Neural crest cell (in vitro differentiated cells): ENCODE measurements at places on chromosomes 5 and 9. TPM values are rescaled to one million over a fixed set of nuclear protein-coding genes. Genes with fewer than 3 reads are reported as not detected.

Gene CCIN
- total RNA-seq, result not detected in 2 replicates

GRCh38 chr9:107768224-107768623 lies 278.7 kb upstream of the KLF4 start:
- no peak overlapping the region for H3K4me3 ChIP-seq
- no peak for DNase-seq
- H3K4me1 ChIP-seq, result no peaks in the 10 kb centered on the region
- no peaks in the 10 kb centered on the region for H3K27me3 ChIP-seq
- no peaks in the 10 kb centered on the region for H3K36me3 ChIP-seq

Gene KLF4
- not detected in 2 replicates for total RNA-seq

DNA sequence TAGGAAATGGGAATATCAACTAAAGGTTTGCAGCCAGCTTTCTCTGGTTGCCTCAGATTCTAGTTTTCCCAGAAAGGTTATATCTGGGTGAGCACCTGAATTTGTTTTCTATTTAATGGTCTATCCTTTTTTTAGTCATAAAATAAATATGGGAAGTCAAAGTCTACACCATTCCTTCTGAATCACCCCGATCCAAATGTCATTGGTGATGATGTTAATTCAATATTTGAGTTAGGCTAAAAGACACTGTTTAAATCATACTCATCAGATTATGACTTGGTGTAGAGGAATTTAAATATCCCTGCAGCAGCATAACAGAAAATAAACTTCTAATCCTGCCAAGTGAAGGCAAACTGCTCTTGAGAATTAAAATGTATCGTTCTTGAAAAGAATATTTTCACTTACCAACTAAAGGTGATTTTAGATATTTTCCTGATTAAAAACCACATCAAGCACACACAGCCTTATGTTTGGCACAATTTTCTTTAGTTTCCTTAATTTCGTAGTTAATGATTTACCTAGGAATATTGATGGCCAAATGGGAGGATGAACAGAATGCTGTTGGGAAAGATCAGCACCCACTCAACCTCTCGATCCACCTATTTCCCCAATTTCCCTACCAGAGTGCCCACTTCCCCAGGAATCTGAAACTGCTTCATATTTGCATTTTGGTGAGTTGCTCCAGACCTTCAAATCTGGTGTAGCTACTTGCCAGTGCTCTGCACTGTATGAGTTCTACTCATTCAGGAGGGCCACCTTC lies 103.1 kb upstream of the TSLP start:
- no peaks in the 10 kb centered on the region for H3K36me3 ChIP-seq
- H3K4me1 ChIP-seq, result no peaks in the 10 kb centered on the region
- no peak overlapping the region for H3K4me3 ChIP-seq
- H3K27ac ChIP-seq, result no peak overlapping the region

GRCh38 chr5:123700624-123701287 lies 188.8 kb downstream of the CSNK1G3 start:
- H3K27ac ChIP-seq, result no peak overlapping the region
- H3K27me3 ChIP-seq, result no peaks in the 10 kb centered on the region
- DNase-seq, result no peak
- no peak overlapping the region for H3K4me3 ChIP-seq

DNA sequence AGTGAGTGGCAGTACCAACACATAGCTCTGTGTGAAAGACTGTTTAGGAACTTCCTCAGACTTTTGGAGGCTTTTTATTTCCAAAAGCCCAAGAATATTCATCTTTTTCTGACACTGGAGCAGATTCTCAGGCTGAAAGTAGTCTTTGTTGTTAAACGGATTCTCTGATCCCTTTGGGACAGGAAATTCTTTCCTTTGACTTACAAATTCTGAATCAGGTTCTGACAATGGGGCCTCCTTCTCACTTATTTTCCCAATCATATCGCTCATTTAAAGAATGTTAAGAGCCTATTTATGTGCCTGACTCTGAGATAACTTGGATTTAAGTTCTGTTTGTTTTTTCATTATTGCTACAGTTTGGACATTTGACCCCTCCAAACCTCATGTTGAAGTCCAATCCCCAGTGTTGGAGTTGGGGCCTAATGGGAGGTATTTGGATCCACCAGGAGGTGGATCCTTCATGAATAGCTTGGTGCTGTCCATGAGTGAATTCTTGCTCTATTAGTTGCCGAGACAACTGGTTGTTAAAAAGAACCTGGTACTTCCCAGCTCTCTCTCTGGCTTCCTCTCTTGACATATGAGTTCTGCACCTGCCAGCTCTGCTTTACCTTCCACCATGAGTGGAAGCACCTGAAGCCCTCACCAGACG lies 4.1 kb upstream of the ADGRV1 start:
- H3K27me3 ChIP-seq, result peaks cover 62% of the 10 kb centered on the region
- DNase-seq, result no peak
- H3K36me3 ChIP-seq, result no peaks in the 10 kb centered on the region
- no peak overlapping the region for H3K27ac ChIP-seq

DNA sequence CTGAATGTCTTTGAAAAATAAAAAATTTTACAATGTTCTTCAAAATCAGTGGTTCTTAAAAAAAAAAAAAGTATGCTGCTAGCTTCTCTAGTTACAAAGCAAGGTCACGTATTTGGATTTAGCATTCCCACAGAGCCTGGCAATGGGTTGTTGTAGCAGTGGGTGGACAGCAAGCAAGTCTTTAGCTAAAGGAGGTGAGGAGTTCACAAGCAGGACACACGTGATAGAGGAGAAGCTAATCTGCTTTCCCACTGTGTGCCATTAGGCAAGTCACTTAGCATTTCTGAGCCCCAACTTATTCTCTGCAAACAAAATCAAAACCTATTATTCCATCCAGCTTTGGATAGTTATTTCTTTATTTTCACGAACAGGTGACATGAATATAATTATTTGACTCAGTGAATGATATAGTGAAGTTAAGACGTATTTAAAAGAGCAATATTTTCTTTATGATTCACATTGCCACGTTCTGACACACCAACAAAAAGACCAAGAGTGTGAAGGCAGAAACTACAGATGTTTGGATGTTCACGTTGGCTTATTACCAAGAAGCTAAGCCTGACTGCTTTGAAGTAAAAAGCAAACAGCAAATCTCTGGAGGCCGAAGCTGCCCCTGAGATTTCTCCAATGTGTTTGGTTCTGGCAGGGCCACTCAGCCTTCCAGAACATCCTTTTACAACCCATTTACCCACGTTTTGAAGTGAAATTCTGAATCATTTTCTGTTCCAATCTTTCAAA lies 612.1 kb upstream of the CDH6 start:
- no peak overlapping the region for H3K4me3 ChIP-seq
- no peak overlapping the region for H3K27ac ChIP-seq
- no peaks in the 10 kb centered on the region for H3K36me3 ChIP-seq
- no peak for DNase-seq
- H3K27me3 ChIP-seq, result no peaks in the 10 kb centered on the region

GRCh38 chr5:6202149-6202967 lies 176.0 kb downstream of the MED10 start:
- H3K27me3 ChIP-seq, result no peaks in the 10 kb centered on the region
- DNase-seq, result peak; percentile 14
- H3K27ac ChIP-seq, result peak overlapping the region; percentile 38
- no peak overlapping the region for H3K4me3 ChIP-seq

Gene CCL27
- 0.86 TPM in 1 of 2 replicates, not detected in the other for total RNA-seq

- H3K4me1 ChIP-seq, result no peaks in the 10 kb centered on the region
- H3K36me3 ChIP-seq, result no peaks in the 10 kb centered on the region
- no peaks in the 10 kb centered on the region for H3K27me3 ChIP-seq
Measured at GRCh38 chr5:167378894-167379723, 912.3 kb upstream of the WWC1 start.

Gene SPATA31C1
- total RNA-seq, result 1.4 and 1.9 TPM in 2 replicates
